Mesendoderm (in vitro differentiated cells): ENCODE measurements at places on chromosomes 16 and 17.

DNA sequence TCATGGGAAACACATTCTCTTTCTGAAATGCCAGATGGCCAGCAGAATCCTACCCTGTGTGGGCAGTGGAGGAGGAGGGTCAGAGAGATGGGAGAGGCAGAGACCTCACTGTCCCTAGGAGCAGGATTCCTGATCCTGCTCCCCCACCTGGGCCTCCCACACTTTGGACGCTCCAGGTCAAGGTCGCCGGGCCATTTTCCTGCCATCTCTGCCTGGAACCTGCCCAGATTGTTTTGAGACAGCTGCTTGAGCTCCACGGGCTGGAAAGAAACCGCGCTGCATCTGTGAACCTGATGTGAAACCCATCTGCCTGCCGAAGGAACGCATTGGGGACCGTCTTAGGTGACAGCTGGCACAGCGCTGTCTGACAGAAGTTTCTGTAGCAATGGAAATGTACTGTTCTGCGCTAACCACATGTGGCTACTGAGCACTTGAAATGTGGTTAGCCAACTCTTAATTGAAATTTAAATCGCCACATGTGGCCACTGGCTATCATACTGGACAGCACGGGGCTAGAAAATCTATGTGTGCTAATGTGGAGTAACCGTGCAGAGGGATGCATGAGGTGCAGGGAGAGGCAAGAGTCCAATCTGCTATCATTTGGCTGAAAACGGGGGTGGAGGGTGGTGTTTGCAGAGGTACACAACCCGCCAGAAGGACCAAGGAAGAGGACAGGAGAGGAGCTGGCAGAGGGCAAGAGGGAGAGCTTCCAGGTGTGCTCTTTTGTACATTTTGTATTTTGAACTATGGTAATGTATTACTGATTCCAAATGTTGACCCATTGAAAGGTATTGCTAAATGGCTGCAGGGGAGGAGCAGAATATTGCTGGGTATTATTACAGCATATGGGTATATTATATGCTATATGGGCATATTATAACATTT is 15.4 kb upstream of the NUBP1 start:
- no peak for DNase-seq

- DNase-seq, result peak; percentile 82
These were observed 3.9 kb downstream of the TRPV2 start for GRCh38 chr17:16419074-16419928.

GRCh38 chr17:29112771-29113295 is 67.4 kb downstream of the MYO18A start:
- no peak for DNase-seq

GRCh38 chr17:63826468-63827001 is 696 bp upstream of the PSMC5 start:
- peak; percentile 67 for DNase-seq

DNA sequence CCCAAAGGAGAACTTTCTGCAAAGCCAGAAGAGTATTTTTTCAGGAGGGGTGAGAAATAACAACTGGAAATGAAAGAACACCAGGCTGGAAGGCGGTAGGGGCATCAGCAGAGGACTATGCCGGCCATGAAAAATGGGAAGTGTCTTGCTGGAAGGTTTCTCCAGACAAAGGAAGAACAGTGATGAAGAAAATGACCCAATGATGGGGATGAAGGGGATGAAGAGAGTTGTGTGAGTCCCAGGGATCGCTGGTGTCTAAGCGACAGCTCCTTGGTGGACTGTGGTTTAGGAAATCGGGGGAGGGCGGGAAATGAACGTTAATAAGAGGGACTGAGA is 623 bp downstream of the TTLL6 start:
- DNase-seq, result no peak

GRCh38 chr17:48718227-48718760 is 4.0 kb downstream of the PRAC1 start:
- DNase-seq, result no peak

- DNase-seq, result no peak
These were observed 36.3 kb downstream of the MYH3 start for GRCh38 chr17:10620823-10621222.

- DNase-seq, result no peak
These were observed 130.8 kb upstream of the RCVRN start for GRCh38 chr17:10035885-10036284.

DNA sequence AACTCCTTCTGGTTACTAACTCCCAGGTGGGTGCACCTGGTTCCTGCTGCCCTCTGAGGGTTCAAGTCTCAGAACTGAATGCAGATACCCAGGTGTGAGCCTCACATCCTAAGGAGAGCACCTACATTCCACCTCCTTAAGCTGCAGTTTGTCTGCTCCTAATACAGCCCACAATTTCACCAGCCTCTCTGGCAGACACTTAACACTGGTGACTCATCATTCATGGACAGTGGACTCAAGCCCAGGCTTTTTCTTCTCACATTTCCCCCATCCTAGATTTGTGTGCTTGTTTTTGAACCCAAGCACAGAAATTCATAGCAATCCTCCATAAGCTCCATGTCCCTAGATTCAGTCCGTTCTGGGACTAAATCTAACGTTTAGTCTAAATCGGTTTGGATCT is 7.0 kb upstream of the MAF start:
- peak; percentile 43 for DNase-seq

- DNase-seq, result peak; percentile 53
These were observed 76.0 kb downstream of the VMP1 start for GRCh38 chr17:59783221-59784047.

DNA sequence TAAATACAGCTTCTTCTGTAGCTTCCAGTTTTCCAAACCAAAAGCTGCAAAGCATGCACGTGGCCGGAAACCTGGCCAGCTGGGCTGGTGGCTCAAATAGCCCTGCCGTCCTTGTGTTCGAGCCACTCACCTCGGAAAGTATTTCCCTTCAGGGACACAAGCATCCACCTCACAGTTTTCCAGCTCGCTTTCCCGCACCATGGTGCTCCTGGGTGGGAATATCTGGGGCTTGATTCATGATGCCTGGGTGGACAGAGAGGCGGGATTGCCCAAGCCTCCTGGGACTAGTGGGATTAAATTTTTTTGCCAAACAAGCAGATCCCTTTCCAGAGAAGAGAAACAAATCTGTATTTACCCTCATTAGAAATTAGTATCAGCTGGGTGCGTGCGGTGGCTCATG is 7.1 kb upstream of the MVD start:
- no peak for DNase-seq

- no peak for DNase-seq
These were observed 204.5 kb upstream of the ZFHX3 start for GRCh38 chr16:73252446-73252845.

- DNase-seq, result peak; percentile 68
These were observed 73.3 kb downstream of the AKAP1 start for GRCh38 chr17:57158325-57158724.

- DNase-seq, result peak; percentile 7
These were observed at the start of gene EVI2A for GRCh38 chr17:31321481-31321880. EVI2A (minus strand) TSS chr17:31321622; CDS start chr17:31319013, 2,609 bp downstream.

- no peak for DNase-seq
These were observed 33.0 kb upstream of the SEC14L1 start for GRCh38 chr17:77107506-77108433.

- no peak for DNase-seq
These were observed 181.4 kb downstream of the ENGASE start for GRCh38 chr17:79255926-79256585.

DNA sequence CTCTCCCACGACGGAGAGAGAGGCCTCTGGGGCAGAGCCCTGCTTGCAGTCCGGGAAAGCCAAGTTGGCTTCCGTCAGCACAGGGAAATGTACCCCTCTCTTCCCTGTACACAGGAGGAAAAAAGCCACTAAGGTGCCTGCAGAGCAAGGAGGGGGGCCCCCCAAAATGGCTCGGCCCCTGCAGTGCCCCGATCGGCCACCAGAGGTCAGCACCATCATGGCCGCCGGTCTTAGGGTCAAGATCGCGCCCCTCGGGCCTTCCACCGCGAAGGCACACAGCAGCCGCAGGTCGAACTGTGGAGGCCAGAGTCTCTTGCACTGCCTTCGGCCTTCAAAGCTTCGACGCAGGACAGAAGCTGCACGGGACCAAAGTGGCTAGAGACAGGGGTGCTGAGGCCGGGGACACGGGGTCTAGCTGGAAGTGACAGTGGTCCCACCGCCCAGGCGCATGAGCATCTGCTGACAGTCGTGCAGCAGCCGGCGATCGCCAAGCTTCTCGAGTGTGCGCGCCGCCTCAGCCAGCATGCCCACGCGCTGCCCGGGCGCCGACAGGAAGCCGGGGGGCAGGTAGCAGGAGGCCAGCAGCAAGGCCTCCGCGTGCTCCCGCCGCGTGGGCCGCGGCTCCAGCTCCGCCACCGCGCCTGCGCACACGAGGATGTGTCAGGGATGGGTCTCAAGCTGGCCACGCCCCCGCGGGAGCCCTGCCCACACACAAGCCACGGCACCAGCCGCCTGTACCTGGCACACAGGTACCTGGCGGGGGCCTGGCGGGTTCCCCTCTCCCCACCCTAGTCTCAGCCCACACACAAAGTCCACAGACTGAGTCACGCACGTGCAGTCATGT is 24.4 kb downstream of the SREBF1 start:
- DNase-seq, result peak; percentile 83

DNA sequence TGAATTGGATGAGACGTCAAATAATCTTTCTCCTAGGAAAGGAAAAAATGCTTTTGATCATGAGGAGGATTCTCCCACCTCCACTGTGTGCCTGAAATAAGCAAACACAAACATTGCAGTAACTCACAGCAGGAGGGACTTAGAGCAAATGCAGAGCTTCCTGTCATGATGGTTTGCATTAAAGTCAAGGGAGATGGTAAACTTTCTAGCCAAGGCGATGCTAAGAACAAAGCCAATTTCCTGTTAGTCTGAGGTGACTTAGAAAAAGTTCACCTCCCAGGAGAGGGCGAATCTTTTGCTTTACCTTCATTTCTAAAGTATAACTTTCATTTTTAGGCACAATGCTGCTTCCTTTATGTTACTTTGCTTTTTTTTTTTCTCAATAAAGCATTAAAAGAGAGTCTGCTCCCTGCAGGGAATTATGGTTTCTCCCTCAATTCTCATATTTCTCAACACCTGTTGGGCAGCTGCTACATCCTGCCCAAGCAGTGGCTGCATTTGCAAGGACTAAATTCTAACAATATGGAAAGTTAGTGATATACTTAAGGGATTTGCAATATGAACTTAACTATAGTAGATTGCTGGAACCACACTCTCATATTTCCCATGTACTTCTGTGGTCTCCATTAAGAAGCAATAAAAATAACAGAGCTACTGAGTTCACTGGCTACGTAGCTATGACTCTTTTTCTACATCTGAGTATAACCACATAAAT is 175.6 kb downstream of the PCTP start:
- peak; percentile 86 for DNase-seq

DNA sequence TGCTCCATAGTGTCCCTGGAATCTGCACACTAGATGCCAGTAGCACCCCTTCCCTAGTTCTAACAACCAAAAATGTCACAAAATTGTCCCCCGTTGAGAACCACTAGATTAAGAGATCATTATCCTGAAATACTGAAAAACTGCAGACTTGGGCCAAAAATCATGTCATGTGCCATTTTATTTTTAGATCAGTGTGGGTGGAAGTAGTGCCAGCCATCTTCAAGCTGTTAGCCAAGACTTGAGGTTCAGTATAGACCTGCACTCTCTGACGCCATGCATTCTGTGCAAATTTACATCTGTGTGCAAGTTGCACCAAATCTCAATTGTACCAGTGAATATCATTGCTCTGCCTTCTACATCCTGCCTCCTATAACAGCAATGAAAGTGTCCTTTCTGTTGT is 31.5 kb upstream of the NOL11 start:
- no peak for DNase-seq

- peak; percentile 57 for DNase-seq
These were observed 195.5 kb downstream of the HAPSTR1 start for GRCh38 chr16:9286930-9287329.

DNA sequence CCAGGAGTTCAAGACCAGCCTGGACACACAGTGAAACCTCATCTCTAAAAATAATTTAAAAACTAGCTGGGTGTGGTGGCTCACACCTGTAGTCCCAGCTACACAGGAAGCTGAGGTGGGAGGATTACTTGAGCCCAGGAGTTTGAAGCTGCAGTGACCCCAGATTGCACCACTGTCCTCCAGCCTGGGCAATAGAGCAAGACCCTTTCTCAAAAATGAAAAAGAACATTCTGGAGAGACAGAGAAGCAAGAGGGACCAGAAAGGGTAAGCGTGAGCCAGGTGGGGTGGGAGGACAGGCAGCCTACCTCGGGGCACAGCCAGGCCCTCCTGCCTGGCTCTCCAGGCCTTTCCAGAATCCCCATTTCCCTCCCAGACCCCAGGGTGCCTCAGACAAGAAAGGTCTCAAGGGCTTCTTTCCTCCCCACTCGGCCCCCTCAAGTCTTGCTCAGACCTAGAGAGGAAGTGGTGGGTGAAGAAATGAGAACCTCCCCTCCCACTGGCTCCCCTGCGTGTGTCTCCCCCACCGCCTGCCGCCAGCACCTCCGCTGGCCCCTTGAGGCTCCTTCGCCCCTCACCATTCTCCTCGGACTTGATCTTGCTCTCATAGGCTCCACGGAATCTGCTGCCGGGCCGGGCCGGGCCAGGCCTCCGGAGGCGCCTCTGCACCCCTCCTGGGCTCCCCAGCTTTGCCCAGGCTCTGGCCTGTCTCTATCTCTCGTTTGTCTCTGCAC is 503 bp downstream of the C16orf54 start:
- DNase-seq, result no peak

GRCh38 chr17:67203818-67204217 is 41.2 kb downstream of the HELZ start:
- no peak for DNase-seq

DNA sequence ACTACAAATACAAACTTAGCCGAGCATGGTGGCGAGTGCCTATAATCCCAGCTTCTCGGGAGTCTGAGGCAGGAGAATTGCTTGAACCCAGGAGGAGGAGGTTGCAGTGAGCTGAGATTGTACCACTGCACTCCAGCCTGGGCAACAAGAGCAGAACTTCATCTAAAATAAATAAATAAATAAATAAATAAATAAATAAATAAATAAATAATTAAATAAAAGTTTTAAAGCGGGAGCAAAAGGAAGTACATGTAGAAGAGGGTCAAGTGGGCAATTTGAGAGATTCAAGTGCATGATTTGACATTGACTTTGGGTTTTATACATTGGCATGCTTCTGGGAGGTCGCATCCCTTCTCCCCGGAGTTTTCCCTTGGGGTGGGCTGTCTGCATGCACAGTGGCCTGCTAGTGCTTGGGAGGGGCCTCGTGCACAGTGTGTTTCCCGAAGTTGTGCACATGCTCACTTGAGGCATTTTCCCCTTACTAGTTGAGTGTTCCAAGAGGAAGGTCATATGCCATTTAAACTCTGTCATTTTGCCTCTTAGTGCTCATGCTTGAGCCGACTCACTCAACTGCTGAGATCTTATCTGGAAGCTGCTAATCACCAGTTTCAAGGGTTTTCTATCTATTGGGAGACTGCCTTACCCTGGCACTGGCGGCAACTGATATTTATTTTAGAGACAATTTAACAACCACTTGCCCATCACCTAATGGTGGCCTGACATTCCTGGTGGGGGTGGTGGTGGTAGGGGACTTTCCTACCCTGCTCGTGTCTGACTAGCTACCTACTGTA is 193.2 kb upstream of the MPHOSPH6 start:
- peak; percentile 55 for DNase-seq
